ENCODE measurements at places on chromosomes 6 and 20. TPM values are rescaled to one million over a fixed set of nuclear protein-coding genes. Genes with fewer than 3 reads are reported as not detected.

- no peaks in the 10 kb centered on the region for H3K27me3 ChIP-seq
- DNase-seq: no peak
- H3K27ac ChIP-seq: no peak overlapping the region
- H3K4me3 ChIP-seq: no peak overlapping the region
- peaks cover 7% of the 10 kb centered on the region for H3K4me1 ChIP-seq
- no peaks in the 10 kb centered on the region for H3K36me3 ChIP-seq
Observed at GRCh38 chr6:39695447-39695846, 29.8 kb downstream of the KIF6 start.

The MAP3K5 gene
- 7.6 TPM for total RNA-seq

The C6orf141 gene
- total RNA-seq: 29.9 TPM

- H3K4me3 ChIP-seq: peak overlapping the region; percentile 92
- peaks cover 5% of the 10 kb centered on the region for H3K36me3 ChIP-seq
- H3K4me1 ChIP-seq: peaks cover 42% of the 10 kb centered on the region
- no peaks in the 10 kb centered on the region for H3K27me3 ChIP-seq
- peak; percentile 46 for DNase-seq
- peak overlapping the region; percentile 63 for H3K27ac ChIP-seq
Observed at GRCh38 chr6:142942805-142943227, 2.2 kb downstream of the HIVEP2 start.

GRCh38 chr6:31530659-31531058 is 1.9 kb downstream of the MCCD1 start:
- H3K27ac ChIP-seq: no peak overlapping the region
- no peak overlapping the region for H3K4me3 ChIP-seq
- no peak for DNase-seq
- H3K4me1 ChIP-seq: peaks cover under 1% of the 10 kb centered on the region
- H3K36me3 ChIP-seq: peaks cover 77% of the 10 kb centered on the region

DNA sequence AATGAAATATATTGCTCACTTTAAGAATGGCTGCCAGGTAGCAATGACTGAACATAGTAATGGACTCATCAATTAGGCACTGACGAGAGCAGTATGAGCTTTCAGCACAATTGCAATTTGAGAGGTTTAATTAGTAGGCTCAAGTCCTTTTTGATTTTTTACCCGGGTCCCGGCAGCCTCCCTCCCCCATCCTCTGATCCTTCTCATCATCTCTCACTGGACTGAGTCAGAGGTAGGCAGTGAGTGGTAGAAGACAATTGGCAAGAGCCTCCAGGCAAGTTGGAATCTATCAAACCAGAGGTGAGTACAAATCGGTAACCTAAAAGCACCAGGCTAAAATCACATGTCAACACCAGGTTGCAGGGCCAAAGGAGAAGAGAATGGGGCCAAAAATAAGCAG is 107.9 kb downstream of the DCDC2 start:
- H3K4me3 ChIP-seq: no peak overlapping the region
- no peak overlapping the region for H3K27ac ChIP-seq
- peaks cover 5% of the 10 kb centered on the region for H3K4me1 ChIP-seq
- no peaks in the 10 kb centered on the region for H3K36me3 ChIP-seq
- no peaks in the 10 kb centered on the region for H3K27me3 ChIP-seq
- DNase-seq: no peak

DNA sequence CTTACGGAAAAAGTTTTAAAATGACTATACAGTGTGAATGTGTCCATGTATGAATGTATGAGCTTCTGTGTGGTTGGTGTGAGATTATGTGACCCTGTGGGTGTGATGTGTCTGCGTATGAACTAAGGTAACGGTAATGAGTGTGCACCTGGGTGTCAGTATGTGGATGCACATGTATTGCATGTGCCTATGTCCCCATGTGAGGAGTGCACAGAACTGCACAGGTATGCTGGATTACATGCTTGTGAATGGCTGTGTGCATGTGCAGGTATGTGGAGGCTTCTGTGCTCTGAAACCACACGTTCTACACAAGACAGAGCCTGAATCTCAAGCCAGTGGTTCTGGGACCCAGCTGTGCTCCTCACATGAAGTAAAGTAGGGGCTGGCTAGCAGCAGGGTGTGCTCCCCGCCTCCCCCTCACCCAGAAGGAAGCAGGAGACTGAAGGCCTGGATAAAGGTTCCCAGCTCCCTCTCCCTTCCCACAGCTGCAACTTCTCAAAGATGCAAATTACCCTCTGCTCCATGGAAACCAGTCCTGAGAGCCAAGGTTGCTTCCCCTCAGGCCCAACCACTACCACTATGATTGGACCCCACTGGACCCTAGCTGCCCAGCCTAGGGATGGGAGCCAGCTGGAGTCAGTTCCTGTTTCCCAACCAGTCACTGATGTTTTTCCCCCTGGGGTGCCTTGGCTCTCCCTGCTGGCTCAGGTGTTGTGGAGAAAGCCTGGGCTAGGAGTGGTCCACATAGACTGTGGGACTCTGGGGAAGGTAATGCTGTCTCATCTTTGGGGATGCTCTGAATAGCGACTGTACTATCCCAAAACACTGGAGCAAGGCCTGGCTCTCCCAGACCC is 24.8 kb upstream of the SPDEF start:
- no peak overlapping the region for H3K27ac ChIP-seq
- no peaks in the 10 kb centered on the region for H3K27me3 ChIP-seq
- peaks cover 11% of the 10 kb centered on the region for H3K4me1 ChIP-seq
- peaks cover 10% of the 10 kb centered on the region for H3K36me3 ChIP-seq
- H3K4me3 ChIP-seq: no peak overlapping the region

GRCh38 chr6:162345051-162345511 is 382.5 kb downstream of the PRKN start:
- H3K36me3 ChIP-seq: no peaks in the 10 kb centered on the region
- peaks cover 18% of the 10 kb centered on the region for H3K4me1 ChIP-seq
- peak overlapping the region; percentile 52 for H3K27ac ChIP-seq
- peak overlapping the region; percentile 4 for H3K4me3 ChIP-seq
- DNase-seq: peak; percentile 66

The EMILIN3 gene
- not detected for total RNA-seq

DNA sequence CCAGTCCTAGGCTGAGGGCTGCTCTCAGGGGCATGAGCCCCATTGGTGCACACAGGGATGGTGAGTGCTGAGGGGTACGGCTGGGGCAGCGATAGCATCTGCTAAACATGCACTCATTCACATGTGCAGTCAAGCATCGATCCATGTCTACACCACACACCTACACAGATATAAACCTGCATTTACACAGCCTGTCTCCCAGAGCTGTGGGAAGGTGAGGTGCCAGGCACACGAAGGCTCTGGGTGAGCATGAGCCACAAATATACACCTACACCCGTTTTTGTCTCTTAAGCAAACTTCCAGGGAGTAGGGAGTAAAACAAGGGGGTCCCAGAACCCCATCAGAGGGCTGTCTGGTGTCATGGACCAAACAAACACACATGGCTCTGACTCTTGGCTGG is 99.3 kb downstream of the GRM4 start:
- no peaks in the 10 kb centered on the region for H3K4me1 ChIP-seq
- H3K36me3 ChIP-seq: no peaks in the 10 kb centered on the region
- DNase-seq: no peak

- H3K27ac ChIP-seq: peak overlapping the region; percentile 2
- H3K4me1 ChIP-seq: peaks cover 17% of the 10 kb centered on the region
- no peak for DNase-seq
- peak overlapping the region; percentile 15 for H3K4me3 ChIP-seq
- H3K36me3 ChIP-seq: no peaks in the 10 kb centered on the region
Observed at GRCh38 chr20:59047938-59048680, 5.5 kb upstream of the PRELID3B start.

GRCh38 chr20:21681234-21681921 is 24.1 kb upstream of the PAX1 start:
- DNase-seq: no peak
- no peak overlapping the region for H3K27ac ChIP-seq
- H3K4me3 ChIP-seq: no peak overlapping the region
- peaks cover 5% of the 10 kb centered on the region for H3K4me1 ChIP-seq
- H3K27me3 ChIP-seq: peaks cover 18% of the 10 kb centered on the region

DNA sequence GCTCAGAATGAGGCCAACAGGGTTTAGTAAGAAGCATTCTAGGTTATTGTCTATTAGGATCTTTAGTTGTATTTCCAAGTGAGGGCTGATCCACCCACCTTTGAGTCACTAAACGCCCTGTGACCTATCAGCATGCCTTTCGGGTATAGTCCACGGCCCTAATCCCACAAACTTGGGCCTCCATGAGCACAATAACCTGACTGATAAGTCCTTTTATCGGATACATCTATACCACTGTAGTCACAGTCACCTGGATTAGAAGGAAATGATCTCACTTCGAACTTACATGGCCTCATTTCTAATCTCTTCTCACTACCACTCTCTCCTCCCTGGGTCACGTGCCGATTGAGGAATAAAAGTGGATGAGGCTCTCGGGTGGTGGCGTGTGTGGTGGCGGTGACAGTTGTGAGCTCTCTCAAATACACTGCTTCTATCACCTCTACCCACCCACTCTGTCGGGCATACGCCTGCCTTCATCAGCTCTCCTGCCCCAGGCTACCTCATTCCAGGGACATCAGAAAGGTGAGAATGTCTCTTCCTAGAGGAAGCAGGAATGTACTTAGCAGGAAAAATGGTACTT is 65.2 kb downstream of the TRAM2 start:
- H3K27ac ChIP-seq: peak overlapping the region; percentile 28
- no peak for DNase-seq

The PKIB gene
- 6.0 TPM for total RNA-seq

The DPPA5 gene
- total RNA-seq: not detected

The RNF144B gene
- 57.9 TPM for total RNA-seq
